ENCODE measurements at places on chromosomes 5 and 9.

GRCh38 chr9:71096421-71097108 lies 24.9 kb downstream of the TRPM3 start:
- DNase-seq = peak; percentile 64

GRCh38 chr5:61623401-61624069 lies 291.5 kb downstream of the ZSWIM6 start:
- DNase-seq = no peak

- DNase-seq = no peak
Observed at GRCh38 chr5:108858959-108859358, 111.3 kb downstream of the FER start.

- DNase-seq = no peak
Observed at GRCh38 chr9:95100071-95100627, 217.4 kb downstream of the FANCC start.

- DNase-seq = no peak
Observed at GRCh38 chr5:169649486-169649885, 12.4 kb downstream of the DOCK2 start.

GRCh38 chr5:55304584-55304983 lies 2.9 kb downstream of the DHX29 start:
- no peak for DNase-seq

GRCh38 chr5:154505567-154505966 lies 27.5 kb upstream of the HAND1 start:
- DNase-seq = no peak

GRCh38 chr9:114385397-114386181 lies 2.2 kb downstream of the AKNA start:
- peak; percentile 84 for DNase-seq

DNA sequence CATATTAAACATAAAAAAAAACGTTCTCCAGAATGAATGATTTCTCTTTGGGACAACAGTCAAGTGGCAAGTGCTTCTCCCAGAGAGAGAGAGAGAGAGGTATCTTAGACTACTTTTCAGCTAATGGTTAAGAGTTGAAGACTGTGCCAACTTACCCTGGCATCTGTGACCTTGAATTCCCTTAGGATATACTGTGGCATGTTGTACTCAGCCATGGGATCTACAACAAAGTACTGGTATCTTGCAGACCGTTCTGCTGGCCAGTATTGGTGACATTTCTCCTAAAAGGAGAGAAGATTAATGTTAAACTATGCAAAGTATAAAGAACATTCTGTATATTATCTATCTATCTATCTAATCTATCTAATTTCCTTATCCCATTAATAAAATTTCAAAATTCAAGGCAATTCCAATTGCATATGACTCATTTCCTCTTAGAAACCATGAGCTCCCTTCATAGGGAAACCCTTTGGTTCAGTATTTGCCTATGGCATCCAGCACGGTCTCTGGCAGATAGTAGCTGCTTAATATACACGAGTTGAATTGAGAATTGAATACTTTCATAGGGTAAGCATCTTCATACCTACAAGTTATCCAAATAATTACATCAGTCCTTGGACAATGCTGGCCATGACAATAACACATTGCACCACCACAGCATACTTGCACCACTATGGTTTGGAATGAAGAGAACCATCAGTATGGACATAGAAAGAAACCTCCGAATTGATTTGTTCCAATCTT lies 539.4 kb upstream of the DMAC1 start:
- no peak for DNase-seq

GRCh38 chr9:119052339-119053030 lies 316.8 kb downstream of the BRINP1 start:
- DNase-seq = no peak

DNA sequence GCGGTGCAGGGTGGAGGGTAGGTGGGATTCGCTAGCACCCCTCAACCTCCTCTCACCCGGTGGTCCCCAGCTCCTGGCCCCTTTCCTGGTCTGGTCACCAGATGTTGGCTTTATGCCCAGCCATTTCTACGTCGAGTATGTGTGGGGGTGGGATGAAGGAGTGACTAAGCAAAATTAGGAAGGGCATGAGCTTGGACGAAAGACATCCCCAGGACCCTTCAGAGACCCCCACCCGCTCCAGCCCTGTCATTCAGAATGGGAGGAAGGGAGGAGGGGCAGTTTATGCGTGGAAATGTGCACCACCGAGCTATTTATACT lies 742 bp downstream of the BHMT2 start:
- DNase-seq = no peak

GRCh38 chr9:30574355-30575151 lies 1809.9 kb upstream of the ACO1 start:
- no peak for DNase-seq

DNA sequence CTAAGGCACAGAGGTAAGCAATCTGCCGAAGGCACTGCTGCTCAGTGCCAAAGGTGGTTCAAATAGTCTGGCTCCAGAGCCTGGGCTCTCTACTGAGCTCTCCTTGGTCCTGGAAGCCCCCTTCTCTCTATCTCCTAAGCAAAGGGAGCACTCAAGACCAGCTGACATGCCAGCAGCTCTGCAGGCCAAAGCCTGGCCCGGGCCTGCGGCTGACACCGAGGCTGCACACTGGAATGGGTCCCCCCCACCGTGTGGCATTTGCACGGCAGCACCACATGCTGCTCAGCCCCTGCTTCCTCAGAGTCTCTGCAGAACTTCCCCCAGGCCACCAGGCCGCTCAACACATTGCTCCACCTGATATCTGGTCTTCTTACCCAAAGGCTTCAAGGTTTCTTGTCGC lies 57.8 kb upstream of the GOLPH3 start:
- DNase-seq = no peak

DNA sequence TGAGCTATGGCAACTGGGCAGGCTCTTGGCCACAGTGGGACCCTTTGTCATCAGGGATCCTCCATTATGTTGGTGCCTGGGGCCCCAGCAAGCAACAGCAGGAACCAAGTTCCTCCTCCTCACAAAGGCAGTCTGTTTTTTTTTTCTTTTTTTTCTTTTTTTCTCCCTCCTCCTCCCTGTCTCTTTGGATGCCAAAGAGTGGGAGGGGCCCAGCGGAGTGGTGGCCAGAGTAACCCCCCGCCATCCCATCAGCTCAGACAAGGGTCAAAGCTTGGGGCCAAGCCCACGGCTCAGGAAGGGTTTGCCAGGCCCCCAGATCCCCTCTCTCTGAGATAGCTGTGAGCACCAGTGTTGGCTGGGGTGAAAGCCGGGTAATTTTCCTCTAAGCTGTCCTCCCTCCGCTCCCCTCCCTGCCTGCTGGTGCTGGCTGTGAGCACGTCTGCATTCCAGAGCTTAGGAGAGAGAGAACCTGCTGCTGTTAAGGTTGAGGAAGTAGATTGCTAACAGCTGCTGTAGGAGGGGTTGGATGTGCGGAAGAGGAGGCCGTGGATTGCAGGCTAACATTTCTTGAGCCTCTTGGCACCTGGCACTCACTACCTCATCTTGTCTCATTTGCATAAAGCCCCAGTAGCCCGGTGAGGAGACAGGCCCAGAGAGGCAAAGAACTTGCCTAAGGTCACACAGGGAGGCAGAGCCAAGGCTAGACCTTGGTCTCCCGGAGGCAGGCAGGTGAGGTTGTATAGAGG lies 21.2 kb downstream of the GSN start:
- DNase-seq = peak; percentile 68

- no peak for DNase-seq
Observed at GRCh38 chr9:110575945-110576344, 3.6 kb downstream of the SVEP1 start.

DNA sequence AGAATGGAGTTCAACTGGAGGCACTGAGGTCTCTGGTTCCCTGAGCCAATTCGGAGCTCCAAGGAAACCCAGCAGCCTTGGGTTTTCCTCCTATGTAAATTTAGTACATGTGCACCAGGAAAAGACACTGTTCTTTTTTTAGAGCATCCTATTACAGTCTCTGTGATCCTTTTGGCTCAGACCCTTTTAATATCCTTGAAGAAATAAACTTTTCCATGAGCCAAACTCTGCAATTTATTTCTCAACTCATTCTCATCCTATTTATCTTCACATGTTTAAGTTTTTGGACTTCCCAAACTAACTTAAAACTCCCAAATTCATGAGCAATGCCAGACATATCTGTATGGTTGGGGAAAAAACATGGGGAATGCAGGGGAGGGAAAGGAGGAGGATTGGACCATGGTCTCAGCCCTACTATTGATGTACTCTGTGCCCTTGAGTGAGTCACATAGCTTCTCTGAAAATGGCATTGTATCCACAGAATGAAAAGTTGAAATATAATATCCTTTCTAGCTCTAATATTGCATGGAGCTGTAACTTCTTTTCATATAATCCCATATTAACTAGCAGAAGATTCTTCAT lies 76.6 kb downstream of the PAPPA start:
- DNase-seq = no peak

- no peak for DNase-seq
Observed at GRCh38 chr5:175712681-175713085, 54.8 kb downstream of the HRH2 start.

- DNase-seq = no peak
Observed at GRCh38 chr5:132729896-132730295, 7.5 kb downstream of the KIF3A start.

DNA sequence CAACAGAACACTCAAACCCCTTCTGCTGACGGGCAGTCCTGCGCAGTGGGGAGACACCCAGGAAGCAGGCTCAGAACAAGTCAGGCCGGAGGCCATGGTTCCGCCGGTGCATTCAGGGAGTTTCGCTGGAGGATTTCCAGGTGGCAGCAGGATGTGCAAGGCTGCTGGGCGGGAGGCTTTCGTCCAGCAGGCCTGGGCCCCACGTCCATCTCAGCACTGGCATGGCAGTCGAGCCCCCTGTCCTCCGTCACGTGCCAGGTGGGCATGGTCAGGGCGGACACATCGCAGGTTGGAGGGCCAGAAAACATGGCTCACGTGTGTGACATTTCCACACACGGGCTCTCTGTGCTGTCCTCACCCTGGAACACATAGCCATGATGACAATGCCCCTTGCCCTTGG lies 299.9 kb upstream of the IRX2 start:
- DNase-seq = no peak

- no peak for DNase-seq
Observed at GRCh38 chr9:15293084-15293483, 13.9 kb downstream of the TTC39B start.

DNA sequence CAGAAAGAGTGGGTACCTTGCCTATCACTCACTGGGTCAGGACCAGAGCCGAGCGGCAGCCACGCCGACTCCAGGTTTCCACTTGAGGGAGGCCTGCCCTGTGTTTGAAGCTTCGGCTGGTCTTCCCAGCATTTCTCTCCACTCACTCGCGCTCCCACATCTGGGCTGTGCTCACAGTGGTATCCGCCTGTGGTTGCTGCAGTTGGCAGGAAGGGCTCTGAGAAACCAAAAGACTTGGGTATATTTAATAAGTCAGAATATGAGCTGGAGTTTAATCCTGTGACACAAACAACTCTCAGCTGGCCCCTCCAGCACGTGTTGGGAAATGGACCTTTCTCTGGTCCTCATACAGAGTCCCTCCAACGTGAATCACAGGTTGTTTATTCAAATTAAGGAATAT lies 70.9 kb downstream of the SPRY4 start:
- DNase-seq = no peak

GRCh38 chr9:33426843-33427293 lies 20.5 kb downstream of the AQP3 start:
- DNase-seq = no peak

DNA sequence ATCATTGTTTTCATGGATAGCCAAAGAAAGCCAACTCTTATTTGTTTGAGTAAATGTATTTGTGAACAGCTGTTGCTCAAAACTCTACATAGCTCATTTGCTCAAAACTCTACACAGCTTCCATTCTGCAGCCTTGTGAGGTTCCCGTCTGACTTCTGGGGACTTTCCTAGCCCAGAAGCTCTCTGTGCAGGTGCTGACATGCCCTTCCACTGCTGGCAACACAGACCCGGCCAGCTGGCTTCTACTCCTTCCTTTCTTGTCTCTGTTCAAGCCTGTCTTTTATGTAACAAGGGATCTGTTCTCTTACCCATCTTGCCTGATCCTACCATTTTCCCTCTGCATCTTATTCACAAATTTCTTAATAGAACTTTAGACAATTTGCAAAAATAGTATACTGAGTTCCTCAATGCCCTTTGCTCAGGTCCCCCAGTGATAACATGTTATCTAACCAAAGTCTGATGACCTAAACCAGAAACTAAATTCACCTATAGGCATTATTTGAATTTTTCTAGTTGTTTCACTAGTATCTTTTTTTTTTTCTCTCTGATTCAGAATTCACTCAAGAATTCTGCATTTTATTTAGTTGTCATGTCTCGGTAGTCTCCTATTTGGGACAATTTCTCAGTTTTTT lies 556.5 kb upstream of the SEMA6A start:
- no peak for DNase-seq

GRCh38 chr9:123445981-123446610 lies 90.1 kb downstream of the CRB2 start:
- DNase-seq = no peak

DNA sequence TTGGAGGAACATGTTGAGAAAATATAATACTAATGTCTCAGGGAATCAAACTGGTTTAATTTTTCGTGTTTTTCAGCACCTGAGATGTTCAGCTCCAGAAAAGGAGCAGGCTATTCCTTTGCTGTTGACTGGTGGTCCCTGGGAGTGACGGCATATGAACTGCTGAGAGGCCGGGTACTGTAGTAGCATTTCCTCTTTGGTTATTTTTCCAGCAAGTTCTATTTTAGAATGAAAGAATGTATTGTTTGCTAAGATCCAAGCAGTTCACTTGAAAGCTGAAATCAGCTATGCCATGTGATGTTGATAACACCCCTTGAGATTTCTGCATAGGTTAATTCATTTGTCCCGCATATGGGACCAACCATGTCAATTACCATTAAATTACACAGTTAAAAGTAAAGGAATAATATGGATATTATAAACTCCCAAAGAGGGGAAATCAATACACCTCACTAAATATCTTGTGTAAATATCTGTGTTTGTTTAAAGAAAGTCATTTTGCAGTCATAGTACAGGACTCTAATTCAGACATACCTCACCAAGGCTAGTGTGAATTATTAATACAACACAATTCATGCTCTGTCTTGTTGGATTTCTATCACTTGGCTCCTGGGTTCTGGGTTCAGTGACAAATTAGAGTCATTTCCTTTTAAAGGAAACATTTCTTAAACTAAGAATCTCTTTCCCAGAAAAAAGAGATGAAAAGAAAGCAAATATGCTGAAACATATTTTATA lies 126.8 kb downstream of the STK32A start:
- no peak for DNase-seq

DNA sequence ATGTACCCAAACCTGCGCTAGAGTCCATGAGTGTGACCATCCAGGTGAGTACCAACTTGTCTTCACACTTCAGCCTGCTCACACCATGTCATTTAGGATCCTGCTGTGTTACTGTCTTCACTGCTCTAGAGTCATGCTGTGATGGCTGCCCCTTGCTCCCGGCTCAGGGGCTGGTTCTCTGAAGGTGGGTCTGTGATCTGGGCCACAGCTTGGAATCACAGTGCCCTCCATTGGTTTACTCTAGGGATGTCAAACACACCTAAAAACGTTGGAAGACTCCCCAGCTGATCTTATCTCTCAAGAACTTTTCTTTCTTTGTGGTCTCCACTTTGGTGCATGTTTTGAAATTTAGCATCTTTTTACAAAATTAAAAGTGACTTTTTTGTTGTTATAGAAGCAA lies 53.8 kb downstream of the NFX1 start:
- DNase-seq = no peak
